ENCODE measurements at places on chromosomes 7 and 10.

- no peak for DNase-seq
These were observed 382.3 kb downstream of the DNAJB6 start for GRCh38 chr7:157719008-157719682.

DNA sequence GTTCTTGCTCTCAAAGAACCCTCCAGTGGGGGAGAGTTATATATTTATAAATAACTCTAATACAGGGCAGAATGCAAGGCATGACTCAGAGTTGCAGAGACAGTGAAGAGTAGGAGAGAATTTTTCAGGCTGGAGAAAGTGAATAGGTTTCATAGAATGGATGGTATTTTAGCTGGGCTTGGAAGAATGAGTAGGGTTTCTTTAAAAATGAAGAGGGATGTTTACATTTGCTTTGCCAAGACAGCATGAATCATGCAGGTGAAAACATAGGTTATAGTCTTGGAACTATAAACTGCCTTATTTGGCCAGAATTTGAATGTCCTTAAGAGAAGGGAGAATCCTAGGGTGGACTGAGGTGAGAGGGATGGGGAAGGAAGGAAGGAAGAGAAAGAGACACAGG is 124.8 kb downstream of the CPED1 start:
- DNase-seq = peak; percentile 39

- DNase-seq = no peak
These were observed 258.2 kb downstream of the MAD1L1 start for GRCh38 chr7:1974290-1975101.

DNA sequence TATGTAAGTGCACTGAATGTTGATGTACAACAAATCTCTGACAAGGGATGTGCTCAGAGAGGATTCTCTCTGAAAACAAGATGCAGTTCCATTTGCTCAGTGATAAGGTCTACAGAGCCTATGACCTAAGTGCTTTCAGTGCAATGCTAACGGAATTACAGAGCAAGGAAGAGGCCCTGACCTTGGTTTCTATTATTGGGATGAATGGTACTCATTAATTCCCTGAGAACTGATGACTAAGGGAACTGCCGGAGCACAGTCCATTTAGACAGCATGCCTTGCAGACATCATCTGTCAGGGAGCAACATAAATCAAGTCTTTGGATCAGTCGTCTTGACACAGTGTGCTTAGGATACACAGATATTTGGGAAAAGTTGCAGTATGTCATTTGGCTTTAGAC is 340.8 kb downstream of the PHTF2 start:
- no peak for DNase-seq

GRCh38 chr7:74656837-74657691 is 454 bp upstream of the GTF2I start:
- DNase-seq = peak; percentile 96

DNA sequence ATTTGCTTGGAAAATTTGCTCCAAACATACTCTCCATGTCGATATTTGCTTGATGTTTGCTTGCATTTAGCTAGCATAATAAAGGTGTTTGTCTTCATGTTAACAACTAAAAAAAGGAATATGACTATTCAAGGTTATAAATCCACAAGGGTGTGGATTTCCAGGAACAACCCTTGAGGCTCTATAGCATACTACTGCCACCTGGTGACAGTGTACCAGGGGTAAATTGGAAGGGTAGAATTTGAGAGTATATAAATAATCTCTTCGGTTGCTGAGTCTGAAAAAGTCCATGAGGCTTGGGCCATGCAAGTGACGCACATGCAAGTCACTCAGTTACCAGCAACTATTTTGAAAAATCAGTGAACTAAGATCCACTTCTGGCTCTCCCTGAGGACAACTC is 68.4 kb downstream of the SLIT1 start:
- peak; percentile 35 for DNase-seq

DNA sequence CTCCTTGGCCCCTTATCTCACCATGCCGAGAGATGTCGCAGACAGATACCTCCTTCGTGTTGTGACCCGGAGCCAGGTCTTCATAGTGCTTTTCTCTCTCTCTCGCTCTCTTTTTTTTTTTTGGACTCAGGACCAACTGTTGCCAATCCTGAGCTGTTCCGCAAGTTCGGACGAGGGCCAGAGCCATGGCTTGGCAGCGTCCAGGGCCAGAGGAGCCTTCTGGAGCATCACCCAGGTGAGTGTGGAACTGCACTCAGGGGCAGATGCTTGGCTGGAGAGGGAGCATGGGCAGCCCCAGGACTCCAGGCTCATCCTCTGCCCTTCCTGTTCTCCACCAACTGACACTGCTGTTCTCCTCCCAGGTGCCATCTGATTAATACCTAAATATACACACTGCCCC is 7.8 kb downstream of the ZNF862 start:
- DNase-seq = no peak

GRCh38 chr7:94450044-94450697 is 55.5 kb downstream of the COL1A2 start:
- no peak for DNase-seq

GRCh38 chr7:28200598-28200997 is 20.0 kb upstream of the JAZF1 start:
- no peak for DNase-seq

DNA sequence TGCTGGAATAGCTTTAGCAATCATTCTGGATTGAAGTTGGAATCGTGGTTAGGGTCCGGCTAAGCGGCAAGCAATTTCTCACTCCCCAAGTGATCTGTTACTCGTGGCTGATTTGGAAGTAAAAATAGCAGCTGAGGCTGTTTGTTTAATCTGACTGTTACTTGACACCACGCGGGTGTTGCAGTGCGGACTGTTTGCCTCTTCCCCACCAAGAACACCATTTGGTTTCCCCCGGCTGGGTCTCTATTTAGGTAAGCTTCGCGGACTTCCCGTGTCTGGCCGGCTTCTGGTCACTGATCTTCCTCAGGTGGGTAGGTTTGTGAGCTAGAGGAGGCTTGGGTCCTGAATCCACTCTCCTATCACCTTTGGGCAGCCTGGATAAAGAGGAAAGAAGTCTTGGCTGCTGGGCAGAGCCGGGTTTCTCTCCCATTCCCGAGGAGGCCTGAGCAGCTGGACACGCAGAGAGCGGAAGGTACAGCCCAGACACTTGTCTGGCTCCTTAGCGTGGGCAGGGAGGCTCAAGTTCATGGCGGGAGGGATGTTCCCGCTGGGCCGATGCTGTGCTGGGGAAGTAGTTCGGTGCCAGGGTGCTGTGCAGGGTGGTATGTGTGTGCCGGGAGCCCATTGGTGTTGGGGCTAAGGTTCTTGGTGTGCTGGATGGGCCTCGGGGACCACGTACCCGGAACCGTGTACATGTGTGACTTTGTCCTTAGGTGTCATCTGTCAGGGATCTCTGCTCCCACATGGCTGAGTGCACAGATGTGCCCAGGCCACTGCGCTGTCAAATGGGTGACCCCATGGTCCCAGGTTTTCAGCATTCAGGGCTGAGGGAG is at the start of gene C10orf71:
C10orf71 (plus strand) TSS at position 188 of the 833 bp plus-strand sequence. CDS start 23,376 bp downstream, outside the sequence.
- DNase-seq = no peak

GRCh38 chr10:63637901-63638327 is 116.7 kb downstream of the REEP3 start:
- DNase-seq = no peak

DNA sequence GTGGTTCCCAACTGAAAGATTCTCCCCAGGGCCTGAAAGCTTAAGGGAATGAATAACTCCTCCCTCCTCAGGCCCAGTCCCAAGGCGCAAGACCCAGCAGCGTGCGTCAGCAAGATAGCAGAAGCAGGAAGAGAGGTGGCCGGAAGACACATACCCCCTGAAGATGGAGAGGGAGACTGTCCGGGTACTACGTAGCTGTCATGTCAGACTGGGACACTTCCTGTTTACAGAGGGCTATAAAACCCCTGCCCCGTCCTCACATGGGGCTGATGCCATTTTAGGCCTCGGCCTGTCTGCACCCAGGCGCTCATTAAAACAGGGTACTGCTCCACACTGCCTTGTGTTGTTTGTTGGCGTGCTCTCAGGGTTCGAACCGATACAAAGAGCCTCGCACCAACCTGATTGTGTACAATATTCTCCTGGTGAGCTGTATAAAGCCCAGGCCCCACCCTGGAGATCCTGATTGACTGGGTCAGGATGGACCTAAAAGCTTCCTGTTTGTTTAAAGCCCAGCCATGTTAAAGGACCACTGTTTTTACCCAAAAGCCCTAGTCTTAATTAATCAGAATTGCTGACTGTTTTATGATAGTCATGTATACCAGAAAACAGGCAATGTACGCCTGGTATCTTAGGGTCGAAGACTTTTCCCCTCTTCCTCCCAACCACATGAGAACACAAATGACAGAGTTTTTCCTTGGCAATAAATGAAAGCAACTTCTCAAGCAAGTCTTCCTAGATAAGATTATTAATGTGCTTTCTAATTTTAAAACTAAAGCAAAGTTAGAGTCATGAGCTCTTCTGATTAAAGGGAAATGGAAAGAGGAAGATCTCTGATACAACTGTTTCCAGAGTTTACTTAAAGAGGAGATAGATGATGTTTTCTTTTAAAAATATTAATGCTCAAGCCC is 251.5 kb downstream of the DOCK4 start:
- no peak for DNase-seq

DNA sequence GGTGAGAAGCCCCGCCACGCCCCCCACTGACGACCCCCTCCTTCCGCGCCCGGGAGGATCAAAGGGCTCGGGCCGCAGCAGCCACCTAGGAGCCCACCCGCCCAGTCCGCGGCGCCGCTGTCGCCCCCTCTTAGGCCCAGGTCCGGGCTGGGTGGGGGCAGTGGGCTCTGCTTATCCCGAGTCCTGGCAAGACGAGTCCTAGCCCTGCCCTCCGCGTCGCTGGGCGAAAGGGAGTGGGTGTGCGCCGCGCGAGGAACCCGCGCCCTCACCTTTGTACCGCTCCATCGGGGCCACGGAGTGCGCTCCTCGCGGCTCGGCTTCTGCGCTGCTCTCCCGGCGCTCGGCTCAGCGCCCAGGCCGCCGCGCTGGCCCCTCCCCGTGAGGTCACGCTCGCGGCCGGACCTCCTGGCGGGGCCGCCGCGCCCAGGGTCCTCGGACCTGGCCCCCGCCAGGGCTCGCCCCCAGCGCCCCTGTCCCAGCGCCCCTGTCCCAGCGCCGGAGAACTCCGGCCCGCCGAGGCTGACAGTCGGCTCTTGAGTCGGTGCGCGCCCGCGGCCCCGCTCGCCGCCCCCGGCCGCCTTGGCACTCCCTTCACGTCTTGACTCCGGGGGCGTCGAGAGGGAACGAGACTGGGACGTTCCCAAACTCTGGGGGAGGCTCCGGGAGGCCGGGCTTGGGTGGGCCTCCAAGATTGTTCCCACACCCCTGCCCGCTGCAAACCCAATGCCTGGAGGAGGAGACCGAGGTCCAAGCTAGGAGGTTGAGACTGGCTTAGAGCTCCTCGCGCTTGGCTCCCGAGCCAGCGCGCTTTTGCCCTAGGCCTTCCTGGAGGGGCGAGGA is at the start of gene AFAP1L2:
AFAP1L2 (minus strand) TSS at position 332 of the 840 bp plus-strand sequence; CDS start at position 285, 47 bp downstream.
- DNase-seq = no peak

DNA sequence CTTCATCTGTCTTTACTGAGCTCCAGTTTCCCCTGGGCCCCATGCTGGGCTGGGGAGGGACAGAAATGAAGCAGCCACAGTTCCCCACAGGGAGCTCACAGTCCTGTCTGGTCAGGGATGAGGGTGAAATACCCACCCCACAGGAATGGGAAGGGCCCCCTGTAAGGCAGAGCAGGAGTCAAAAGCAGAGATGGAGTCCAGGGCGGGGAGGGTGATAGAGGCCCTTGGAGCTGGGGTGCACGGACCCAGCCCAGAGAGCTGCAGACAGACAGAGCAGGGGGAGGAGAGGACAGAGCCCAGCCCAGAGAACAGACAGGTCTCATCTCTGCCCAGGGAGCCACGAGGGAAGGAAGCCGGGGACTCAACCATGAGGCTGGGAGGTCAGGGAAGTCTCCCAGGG is 34.9 kb upstream of the ZNF488 start:
- no peak for DNase-seq

DNA sequence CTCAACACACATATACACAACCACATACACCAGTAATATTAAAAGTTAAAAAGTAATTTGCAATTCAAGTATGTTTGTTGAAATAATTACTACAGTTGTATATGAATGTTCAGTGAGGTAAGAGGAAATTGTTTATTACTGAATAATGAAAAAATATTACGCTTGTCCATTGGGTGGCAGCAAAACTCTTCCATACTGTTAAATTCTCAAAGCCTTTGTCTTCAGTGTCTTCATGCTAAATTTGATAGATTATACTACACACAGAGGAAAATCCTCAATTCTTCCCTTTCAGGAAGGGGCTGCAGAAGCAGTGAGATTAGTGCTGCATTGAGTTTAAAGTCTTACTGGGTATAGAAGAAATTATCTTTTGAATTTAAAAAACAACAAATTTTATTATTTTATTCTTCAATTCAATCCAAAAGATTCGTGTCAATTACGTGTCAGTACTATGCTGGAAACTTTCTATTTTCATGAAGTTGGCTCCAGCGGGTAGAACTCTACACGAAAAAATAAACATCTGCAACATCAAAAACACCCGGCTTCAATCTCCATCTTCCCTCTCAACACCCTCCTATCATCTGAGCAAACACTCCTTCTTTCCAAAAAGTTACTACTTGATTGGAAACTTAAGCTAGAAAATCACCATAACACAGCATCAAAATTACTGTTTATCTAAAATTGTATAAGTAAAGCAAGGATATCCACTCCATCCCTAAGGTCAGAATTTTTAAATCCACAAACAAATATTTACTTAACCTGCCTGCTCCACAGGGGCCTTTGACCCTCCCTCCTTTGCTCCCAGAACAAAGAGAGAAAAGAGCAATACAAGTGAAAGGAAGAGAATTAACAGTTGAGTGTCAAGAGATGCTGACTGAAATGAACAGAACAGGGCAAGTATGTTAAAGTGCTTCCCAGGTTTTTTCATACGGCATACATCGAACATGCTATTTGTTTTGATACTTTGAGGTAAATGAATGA is 37.0 kb upstream of the TES start:
- DNase-seq = peak; percentile 54

DNA sequence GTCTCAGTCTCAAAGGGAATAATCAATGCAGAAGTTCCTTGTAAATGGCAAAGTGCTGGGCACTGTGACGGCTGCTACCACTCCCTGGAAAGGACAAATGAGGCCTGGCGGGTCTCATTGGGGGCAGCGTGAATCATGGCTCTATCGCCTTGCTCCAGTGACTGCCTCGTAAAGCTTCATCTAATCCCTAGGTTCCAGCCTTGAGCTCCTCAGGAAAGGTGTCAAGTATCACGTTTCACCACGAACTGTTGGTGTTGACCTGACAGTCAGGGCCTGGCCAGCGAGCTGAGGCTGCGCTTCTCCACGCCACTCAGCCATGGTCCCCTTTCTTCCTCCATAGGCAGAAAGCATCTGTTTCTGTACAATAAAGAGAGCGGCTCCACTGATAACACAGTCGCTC is 126.7 kb upstream of the ZNF32 start:
- DNase-seq = no peak

DNA sequence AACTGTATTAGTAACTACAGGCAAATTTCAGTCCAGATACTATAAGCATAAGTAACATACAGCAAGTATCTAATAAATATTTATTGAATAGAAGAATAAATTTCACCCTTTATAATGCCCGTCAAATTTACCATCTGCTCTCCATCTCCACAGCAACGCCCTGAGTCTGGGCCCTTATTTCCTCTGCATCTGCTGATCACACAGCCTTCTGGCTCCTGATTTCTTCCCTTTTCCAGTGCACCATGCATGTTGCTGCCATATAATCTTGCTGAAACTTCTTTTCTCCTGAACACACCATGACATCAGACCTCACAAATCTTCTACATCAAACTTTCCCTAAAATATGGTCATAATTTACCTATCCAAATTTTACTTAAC is 15.4 kb downstream of the HYCC1 start:
- DNase-seq = no peak
